Effector memory CD8-positive, alpha-beta T cell (primary cell): ENCODE measurements at places on chromosomes 7 and 10.

- DNase-seq, result no peak
Observed at GRCh38 chr7:41257660-41258059, 445.2 kb downstream of the INHBA start.

GRCh38 chr10:28668363-28669226 lies 8.7 kb upstream of the BAMBI start:
- peak; percentile 35 for DNase-seq

- no peak for DNase-seq
Observed at GRCh38 chr7:45979275-45980180, 58.5 kb upstream of the IGFBP3 start.

- DNase-seq, result no peak
Observed at GRCh38 chr10:90858461-90858968, 676 bp upstream of the HTR7 start.

DNA sequence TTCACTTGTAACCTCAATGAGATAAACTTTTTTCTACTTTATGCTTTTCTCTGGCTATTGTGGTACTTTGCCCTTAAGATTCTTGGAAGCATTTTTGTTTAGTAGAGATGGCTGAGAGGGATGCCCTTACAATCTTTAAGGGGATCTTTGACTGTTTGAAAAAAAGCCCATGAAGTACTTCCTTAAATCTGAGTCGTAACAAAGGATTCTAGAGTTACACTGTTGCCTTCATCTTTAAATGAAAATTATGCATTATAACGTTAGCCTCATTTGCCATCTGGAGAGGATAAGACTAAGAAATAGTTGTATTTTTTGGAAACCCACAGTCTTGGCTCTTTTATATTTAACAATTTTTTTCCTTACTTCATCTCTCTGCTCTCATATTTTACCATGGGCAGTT lies 37.8 kb upstream of the FZD1 start:
- DNase-seq, result no peak

DNA sequence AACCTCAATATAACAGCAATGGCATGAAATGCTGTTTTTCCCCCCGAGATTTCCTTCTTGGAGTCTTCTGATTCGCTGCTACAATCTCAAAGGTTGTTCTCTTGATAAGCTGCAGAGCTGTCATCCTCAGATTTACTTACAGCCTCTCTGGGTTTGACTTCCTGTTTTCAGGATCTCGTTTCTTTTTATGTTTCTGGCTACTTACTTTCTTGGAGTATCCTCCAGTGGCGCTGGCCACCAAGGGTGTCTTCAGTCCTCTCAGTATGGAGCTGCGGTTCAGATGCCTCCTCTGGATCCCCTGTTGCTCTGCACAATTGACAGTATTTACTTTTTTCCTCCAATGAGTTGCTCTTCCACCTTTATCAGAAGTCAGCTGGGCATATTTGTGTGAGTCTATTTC lies 152.0 kb upstream of the TMEM72 start:
- DNase-seq, result no peak

- no peak for DNase-seq
Observed at GRCh38 chr7:96949766-96950165, 55.6 kb upstream of the DLX6 start.

- no peak for DNase-seq
Observed at GRCh38 chr7:101237206-101238067, at the start of gene CLDN15. Gene CLDN15 (minus strand): TSS chr7:101237802. CDS start chr7:101237581, 221 bp downstream.

DNA sequence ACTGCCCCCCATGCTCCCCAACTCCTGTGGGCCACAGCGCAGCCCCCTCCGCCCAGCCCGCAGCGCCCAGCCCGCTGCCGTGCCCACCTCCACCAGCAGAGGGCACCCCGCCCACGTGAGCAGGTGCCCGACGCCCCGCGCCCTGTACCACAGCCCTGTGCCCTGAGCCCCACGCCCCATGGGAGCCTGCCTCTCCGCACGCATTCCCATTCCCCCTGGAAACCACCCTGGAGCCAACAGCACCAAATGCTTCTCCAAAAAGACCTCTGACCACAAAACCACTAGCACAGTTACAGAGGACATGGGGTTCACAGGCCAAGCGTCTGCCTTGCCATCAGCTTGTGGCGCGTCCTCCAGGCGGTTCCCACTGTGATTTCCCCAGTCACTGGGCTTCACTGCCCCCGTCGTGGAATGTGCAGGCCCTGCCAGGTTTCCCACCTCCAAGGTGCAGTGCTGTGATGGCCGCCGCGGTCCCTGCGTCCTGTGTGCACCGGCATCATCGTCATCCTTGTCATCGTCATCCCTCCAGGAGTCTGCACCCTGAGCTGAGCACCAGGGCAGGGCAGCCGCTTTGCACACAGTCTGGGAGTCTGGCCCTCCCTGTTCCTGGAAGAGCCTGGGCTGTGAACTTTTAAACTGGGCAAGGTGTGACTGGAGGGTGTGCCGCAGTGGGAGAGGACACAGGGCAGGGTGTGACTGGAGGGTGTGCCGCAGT lies 61.7 kb downstream of the PWWP2B start:
- DNase-seq, result peak; percentile 68

- no peak for DNase-seq
Observed at GRCh38 chr7:265192-265997, 24.6 kb upstream of the FOXL3 start.

- no peak for DNase-seq
Observed at GRCh38 chr7:132247995-132248618, 328.2 kb downstream of the PLXNA4 start.

DNA sequence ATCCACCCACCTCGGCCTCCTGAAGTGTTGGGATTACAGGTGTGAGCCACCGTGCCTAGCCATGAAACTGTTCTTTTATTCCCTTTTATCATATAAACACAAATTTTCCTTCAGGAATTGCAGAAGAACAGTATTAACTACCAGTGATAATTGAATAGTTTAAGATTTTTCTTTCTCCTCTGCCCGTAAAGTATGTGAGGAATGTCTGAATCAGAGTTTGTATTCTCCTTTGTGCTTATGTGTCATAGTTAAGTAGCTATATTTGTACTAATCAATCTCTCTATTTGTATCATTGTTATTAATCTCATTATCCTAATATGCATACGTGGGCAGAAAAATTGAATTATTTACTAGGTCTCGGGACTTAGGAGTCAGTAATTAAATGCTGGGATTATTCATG lies 83.6 kb downstream of the ZNF277 start:
- DNase-seq, result no peak

- peak; percentile 20 for DNase-seq
Observed at GRCh38 chr10:95430231-95430951, 130.8 kb downstream of the SORBS1 start.

DNA sequence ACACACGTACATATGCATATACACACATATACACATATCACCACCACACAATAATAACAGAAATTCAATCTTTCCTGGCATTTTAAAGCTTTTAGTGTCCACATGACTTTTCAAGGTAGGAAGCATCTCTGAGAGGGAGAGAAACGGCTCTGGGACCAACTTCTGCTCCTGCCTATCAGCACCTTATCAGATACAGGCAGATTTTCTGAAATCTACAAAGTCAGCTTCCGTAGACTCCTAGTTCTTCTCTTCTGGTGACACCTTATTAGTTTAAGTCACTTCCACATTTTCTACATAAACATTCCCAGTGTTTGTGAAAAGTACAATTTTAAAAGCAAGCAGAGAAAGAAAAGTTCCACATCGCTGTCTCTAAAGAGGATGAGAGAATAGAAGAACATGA lies 74.5 kb downstream of the ZNF22 start:
- no peak for DNase-seq

DNA sequence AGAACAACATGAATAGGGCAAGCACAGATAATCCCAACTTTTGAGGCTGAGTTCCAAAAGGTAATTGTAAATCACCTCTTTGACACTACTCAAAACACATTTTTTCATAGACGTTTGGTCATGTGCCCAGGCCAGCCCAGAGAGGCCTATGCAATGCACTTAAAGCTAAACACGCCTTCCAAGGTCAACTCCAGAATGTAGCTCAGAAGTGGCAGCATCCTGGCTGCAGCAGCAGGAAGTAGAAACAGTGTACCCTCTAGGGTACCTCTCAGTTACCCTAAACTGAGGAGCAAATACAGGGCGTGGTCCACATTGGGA lies 58.7 kb downstream of the OSBPL3 start:
- DNase-seq, result no peak

- DNase-seq, result no peak
Observed at GRCh38 chr7:26449175-26450165, 157.8 kb downstream of the SNX10 start.

DNA sequence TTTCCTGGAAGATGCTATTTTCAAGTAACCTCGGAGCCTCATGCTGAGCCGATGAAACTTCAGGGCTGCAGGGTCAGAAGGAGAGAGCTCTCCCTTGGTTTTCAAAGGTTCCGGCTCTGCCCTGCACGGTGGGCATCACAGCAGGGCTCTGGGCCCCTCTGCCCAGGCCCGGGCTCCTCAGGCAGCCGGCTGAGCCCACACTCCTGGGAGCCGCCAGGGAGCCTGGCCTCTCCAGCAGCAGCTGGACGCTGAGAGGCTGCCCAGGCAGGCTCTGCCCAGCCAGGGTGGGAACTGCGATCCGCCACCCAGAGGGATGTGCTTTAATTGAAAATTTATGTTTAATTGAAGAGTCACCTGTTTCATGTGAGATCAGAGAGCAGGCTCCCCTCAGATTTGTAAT lies 97.5 kb upstream of the MGMT start:
- DNase-seq, result no peak

DNA sequence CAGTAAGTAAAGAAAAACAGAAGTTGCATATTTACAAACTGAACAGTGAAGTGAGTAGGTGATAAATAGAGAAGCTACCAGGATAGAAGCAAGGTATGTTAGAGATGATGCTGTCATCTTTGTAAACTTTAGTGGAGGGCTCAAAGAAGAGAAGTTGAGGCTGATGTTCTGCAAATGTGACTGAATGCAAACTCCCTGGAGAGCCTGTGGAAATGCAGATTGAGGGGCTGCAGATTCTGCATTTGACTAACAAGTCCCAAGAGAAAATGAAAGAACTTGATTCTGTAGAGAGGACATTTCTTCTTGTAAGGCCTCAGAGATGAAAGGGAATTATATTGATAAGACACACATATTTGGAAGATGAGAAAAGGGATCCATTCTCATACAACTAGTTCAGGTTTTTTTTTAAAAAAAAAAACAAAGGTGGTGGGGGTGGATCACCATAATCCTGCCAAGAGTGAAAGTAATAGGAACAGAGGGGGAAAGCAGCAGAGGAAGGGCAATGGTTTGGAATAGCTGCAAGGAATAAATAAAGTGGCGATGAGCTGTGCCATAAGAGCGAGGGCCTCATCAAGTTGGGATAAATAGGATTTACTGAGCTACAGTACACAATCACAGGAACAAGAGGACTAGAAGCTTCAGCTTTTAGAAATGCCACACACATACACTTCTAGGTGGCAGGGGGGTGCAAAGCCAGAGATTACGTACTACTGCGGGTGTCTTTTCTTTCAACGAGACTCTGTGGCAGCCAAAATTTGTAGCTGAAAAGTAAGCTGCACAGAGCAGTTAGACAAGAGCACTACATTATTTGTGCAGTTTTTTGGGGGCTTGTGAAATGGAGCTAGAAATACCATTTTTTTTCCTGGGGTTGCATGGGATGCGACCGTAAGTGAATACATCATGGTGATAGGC lies 778.5 kb downstream of the NRG3 start:
- no peak for DNase-seq

DNA sequence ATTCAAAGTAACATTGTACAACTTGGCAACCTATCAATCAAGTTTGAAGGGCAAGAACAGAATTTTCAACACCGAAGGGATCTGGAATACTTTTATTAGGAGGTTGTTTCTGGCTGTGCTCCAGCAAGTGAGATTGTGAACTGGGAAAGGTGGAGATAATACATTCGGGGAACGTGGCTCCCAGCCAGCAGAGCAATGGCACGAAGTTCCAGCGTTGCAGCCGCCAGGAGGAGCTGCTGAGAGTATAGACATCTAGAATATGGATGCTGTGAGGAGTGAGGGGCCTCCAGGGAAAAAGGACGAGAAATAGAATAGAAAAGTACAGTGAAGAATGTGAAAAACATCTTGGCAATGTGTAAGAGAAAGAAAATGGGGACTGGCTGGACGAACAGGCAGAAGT lies 69.5 kb downstream of the TCERG1L start:
- no peak for DNase-seq

- DNase-seq, result no peak
Observed at GRCh38 chr7:57772126-57772924, 322.3 kb downstream of the ZNF716 start.
